ENCODE measurements at places on chromosomes 4 and X.

GRCh38 chrX:30141966-30142365, 73.4 kb upstream of the MAGEB2 start:
- DNase-seq, result no peak

DNA sequence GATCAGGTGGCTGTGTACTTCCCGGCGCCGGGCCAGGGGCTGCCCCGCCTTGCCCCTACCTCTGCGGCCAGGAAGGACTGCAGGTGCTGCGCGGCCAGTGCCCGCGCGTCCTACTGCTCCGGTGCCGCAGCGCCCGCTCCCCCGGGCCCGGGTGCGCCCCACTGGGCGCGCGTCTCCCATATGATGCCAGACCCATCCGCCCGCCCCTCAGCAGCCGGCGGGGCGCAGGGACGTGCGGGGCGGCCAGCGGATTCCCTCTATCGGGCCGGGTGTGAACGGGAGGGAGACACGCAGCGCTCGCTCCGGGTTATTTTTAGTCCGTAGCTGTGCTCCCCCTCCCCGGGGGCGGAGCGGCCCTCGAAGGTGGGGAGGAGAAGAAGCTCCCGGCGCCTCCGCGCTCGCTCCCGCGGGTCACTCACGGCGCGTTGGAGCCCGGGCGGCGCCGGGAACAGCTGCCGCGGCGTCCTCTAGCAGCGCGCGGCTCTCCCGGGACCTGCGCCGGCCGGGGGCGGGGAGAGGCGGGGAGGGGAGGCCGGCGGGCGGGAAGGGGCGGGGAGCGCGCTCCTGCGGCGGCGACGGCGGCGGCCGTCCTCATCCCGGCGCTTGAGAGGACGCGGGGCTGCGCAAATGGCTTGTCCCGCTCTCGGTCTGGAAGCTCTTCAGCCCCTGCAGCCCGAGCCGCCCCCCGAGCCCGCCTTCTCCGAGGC, 103.6 kb downstream of the UCHL1 start:
- DNase-seq, result peak; percentile 93

DNA sequence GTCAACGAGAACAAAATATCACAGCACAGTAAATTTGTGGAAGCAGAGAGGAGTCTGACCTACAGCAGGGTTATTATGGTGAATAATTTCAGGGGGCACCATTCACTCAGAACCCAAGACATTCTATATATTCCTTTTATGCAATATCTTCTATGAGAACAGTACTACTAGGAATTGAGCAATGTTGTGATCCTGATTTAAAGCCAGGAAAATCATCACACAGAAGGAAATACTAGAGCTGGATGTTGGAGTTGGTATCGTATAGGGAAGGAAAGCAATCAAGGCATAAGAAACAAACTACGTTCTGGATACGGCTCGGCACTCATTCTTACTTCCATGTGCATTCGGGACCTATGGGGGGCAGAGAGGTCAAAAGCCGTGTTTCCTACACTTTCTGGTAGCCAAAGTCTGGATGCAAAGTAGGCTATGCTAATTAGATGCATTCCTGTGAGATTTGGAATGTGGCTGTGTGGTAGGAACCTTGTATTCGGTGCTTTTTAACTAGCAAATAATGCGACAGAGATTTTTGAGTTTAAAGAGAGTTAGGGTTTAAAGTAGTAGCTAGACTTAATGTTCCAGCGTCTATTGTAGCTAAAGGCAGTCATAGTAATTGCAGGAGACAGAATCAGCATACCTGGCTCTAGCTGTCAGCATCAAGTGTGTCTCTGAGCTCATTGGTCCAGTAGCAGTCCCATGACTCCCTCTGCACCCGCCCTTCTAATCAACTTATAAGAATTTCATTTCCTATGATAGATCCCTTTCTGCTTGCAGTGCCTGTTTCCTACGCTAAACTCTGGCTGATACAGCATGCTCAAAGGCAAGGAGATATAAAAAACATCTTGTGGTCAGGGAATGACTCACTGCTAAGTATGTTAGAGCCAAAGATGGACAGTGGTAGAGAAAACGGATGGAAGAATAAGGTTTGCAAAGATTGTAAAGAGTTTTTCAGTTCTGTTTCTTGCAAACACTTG, 43.3 kb upstream of the PDGFC start:
- DNase-seq, result no peak

DNA sequence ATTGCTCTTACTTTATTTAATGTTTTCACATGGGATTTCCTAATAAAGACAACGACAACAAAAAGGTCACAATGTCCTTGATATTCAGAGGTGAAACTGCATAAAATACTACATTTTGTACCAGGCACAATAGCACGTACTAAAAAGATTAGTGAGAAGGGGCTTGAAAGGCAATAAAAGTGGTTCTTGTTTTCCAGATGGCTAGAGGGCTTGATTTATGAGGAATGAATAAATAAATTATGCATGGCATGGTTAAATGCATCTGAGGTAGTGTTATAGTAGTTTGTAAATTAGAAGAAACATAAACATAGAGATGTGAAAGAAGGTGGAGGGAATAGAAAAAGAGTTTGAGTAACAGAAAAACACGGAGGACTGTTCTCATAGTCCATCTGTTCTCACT, 123.4 kb downstream of the CLCN5 start:
- DNase-seq, result no peak

GRCh38 chr4:16636912-16637630, 261.4 kb downstream of the LDB2 start:
- no peak for DNase-seq

GRCh38 chr4:114535725-114536124, 62.9 kb upstream of the UGT8 start:
- DNase-seq, result no peak

DNA sequence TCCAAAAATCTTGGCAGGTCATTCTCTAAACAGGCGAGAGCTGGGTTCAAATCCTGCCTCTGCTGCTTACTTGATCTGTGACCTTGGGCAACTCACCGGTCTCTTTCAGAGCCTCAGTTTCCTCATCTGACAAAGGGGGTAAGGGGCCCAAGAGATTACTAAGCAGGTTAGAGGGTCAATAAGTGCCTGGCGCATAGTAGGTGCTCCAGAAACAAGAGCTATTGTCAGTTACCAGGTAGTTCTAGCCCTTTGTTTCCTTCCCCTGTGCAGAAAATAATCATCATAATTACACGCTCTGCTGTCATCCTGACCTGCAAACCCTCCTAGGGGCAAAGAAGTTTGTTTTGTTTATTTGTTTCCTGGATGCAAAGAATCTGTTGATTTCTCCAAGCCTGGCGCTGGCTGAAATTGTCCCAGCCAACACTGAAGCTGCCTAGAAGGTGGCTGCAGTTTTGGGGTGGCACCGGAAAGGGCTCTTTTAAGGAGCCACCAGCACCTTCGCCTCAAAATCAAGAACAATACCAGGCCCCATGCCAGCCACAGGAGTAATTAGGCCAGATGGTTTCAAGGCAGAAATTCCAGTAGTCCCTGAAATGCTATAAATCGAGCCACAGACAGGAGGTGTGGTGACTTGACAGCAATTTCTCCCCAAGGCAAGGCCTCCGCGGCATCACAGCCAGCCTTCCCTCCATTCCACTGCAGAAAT, 10.2 kb upstream of the KIAA0232 start:
- DNase-seq, result peak; percentile 38

DNA sequence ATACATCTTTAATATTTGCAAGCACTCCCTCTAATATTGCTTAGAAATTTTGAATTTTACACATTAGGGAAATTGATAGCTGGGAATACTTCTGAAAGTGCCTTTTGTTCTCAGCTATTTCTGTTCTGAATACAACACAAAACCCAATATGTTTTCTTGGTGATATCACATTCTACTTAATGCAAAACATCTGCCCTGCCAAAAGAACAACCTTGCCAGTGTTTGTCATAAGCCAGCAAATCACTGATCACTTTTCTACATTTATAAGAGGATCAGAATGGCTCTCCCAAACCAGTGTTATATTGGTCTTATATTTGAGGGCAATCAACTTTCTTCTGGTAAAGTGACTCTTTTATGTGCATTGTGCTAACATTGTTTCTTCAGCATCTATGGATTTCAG, 126.8 kb upstream of the APOOL start:
- no peak for DNase-seq

GRCh38 chr4:156472624-156473023, 499.0 kb downstream of the PDGFC start:
- no peak for DNase-seq

- DNase-seq, result no peak
Measured at GRCh38 chrX:50700921-50701320, 113.1 kb downstream of the SHROOM4 start.

GRCh38 chr4:146291313-146291712, 77.0 kb downstream of the REELD1 start:
- DNase-seq, result no peak

- no peak for DNase-seq
Measured at GRCh38 chrX:49174723-49175122, 3.0 kb downstream of the PLP2 start.

DNA sequence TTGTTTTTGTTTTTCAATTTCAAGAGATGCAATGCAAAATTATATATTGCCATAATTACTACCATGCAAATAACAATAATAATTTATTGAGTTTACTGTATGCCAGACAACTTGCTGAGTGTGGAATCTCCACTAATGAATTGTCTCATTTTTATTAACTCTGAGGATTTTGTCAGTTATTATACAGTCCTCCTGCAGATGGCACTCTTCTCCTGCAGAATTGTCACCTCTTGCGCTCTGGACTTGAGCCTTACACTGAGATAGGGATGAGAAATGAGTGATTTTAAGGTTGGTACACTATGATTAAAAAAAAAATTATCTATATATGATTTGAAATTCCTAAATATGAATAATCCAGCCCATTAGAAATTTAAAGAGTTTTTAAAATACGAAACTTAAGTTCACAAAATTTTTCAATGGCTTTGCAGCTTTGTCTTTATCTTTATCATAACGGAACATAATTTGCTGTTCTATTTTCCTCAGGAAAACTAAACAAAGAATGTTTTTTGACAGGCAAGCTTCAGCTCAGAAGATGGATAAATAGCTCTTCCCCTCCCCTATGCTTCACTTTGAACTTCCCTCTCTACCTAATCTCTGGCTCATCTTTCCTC, 12.7 kb upstream of the PAQR3 start:
- DNase-seq, result no peak

GRCh38 chr4:88870428-88870827, 172.8 kb upstream of the NAP1L5 start:
- DNase-seq, result no peak

- no peak for DNase-seq
Measured at GRCh38 chr4:183920512-183920911, 15.4 kb downstream of the STOX2 start.

DNA sequence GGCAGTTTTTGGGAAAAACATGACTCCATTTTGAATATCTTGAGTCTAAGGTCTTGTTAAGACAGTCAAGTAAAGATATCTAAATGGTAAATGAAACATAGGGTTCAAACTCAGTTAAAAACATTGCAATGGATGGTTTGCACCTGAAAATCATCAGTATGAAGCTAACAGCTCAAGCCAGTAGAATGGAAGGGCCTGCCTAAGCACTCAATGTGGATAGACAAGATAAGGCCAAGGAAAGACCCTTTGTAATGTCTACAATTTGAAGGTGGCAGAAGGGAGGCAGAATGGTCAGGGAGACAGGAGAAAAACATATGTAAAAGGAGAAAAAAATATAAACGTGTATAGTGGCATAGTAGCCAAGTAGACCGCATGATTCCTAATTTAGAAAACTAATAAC, 78.2 kb downstream of the REELD1 start:
- DNase-seq, result no peak

DNA sequence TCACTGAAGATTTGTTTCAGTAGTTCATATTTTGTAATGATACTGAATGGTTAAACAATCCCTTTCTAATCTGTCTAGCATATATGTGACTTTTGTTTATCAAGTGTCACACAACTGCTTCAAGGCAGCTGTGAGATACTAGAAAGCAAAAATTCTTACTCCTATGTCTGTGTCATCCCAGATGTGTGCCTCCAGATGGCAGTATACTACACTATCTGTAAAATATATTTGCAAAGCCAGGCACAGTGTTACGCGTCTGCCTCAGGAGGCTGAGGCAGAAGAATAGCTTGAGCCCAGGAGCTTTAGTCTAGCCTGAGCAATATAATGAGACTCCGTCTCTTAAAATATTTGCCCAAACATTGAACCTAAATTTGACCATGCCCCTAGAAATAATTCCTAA, 4.0 kb downstream of the NUDT10 start:
- DNase-seq, result peak; percentile 3

- no peak for DNase-seq
Measured at GRCh38 chr4:23788027-23788426, 101.8 kb downstream of the PPARGC1A start.

- no peak for DNase-seq
Measured at GRCh38 chr4:47510506-47511143, 25.6 kb downstream of the ATP10D start.

GRCh38 chr4:151198748-151199147, 78.2 kb upstream of the PRSS48 start:
- DNase-seq, result no peak

- DNase-seq, result no peak
Measured at GRCh38 chrX:1424147-1424851, 28.4 kb downstream of the ASMTL start.

GRCh38 chrX:19639813-19640462, 124.6 kb upstream of the MAP3K15 start:
- no peak for DNase-seq

GRCh38 chrX:38089173-38089982, 83.0 kb downstream of the SYTL5 start:
- no peak for DNase-seq

GRCh38 chr4:101028886-101029285, 318.4 kb downstream of the PPP3CA start:
- DNase-seq, result no peak

DNA sequence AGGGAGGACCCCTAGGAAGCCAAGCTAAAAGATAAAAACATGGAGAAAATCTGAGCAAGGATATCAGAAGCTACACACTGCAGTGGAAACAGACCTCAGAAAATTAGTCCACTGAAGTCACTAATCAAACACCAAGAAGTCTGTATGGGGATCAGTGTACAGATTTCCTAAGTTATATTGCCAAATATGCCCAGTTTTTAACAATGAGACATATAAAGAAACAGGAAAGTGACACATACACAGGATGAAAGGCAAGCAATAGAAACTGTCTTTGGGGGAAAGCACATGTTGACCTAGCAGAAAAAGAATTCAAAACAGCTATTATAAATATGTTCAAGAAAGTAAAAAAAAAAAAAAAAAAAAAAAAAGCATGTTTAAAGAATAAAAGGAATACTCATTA, 153.7 kb downstream of the PPP4R3C start:
- DNase-seq, result no peak

- DNase-seq, result no peak
Measured at GRCh38 chrX:46876901-46877300, 35.3 kb upstream of the JADE3 start.

GRCh38 chr4:137029026-137029425, 503.3 kb downstream of the PCDH18 start:
- no peak for DNase-seq

DNA sequence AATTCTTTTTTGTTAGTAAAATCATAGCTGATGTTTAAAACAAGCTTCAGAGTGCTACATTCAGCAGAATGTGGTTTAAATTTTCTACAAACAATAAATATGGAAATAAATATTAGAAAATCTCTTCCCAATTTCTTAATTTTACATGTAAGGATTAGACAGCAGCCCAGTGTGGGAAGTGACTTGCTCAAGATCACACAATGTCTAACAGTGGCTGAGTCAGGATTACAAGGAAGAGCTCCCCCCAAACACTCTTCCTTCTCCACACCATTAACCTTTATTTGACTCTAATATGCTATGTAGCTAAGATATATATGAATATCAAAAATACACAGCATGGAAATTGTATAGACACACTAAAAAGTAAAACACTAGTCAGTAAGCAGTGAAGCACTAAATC, 59.5 kb downstream of the SLC10A7 start:
- no peak for DNase-seq

GRCh38 chr4:174377613-174378012, 93.9 kb downstream of the CEP44 start:
- DNase-seq, result no peak

GRCh38 chrX:153774576-153775292, 6.1 kb upstream of the SRPK3 start:
- DNase-seq, result no peak

Measured in right kidney (tissue), 9 donors.